ENCODE measurements at places on chromosomes 3 and 15.

- no peak for DNase-seq
Observed at GRCh38 chr3:129553171-129553570, 10.2 kb downstream of the H1-8 start.

- DNase-seq = peak; percentile 55
Observed at GRCh38 chr15:100879464-100880138, at the start of gene ALDH1A3. ALDH1A3 (plus strand) TSS chr15:100879831; CDS start chr15:100879908, 77 bp downstream.

GRCh38 chr3:58058361-58059263, 50.4 kb downstream of the FLNB start:
- DNase-seq = no peak

- no peak for DNase-seq
Observed at GRCh38 chr3:10357592-10358308, 36.8 kb upstream of the SEC13 start.

DNA sequence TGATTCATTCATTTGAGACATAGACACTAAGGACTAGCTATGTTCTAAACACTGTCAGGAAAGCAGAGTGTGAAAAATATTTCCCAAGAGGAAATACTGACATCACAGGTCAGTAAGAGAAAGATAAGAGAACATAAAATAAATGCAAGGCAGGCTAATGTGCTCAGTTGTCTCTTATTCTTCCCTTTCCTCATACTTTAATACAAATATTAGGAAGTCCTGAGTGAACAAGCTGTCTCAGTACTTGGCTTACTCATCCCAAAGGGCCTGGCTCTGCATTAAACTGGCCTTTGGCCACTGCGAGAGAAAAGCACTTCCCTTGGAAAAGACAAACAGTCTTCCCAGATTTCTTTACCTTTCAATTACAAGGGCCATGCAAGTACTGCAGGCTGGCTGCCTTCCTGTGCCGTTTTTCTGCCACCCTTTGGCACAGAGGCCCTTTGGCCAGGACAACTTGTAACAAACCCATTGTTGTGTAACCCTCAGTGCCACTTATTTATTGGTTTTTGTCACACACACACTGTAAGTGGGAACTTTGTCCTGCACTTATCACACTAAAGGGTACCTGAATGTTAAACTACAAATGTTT, 31.7 kb downstream of the EDC3 start:
- DNase-seq = no peak

DNA sequence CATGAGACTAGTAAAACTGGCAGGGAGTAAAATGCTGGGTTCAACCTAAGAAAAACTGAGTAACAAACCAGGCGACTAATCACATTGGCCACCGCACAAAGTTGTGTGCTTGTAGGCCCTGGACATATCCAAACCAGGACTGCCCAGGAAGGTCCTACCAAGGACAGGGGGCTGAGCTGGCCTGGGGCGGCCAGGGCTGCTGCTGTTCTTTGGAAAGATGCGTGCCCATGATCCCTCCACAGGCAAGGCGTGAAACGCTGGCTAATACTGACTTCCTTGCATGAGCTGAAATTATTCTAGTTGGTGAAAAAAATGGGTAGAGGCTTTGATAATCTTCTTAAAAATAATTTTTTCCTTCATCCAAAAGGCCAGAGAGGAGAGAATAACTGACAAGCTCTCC, 56.9 kb upstream of the ADCY5 start:
- DNase-seq = no peak

GRCh38 chr3:29141918-29142275, 139.0 kb upstream of the RBMS3 start:
- DNase-seq = no peak

GRCh38 chr3:72797773-72798543, 50.3 kb downstream of the SHQ1 start:
- no peak for DNase-seq

- no peak for DNase-seq
Observed at GRCh38 chr15:77863491-77864105, 213.9 kb downstream of the TBC1D2B start.
